ENCODE measurements at places on chromosomes 3 and 15.

- DNase-seq, result no peak
Measured at GRCh38 chr3:125602752-125603649, 7.7 kb upstream of the OSBPL11 start.

GRCh38 chr3:190528706-190529105, 14.8 kb downstream of the IL1RAP start:
- DNase-seq, result peak; percentile 17

DNA sequence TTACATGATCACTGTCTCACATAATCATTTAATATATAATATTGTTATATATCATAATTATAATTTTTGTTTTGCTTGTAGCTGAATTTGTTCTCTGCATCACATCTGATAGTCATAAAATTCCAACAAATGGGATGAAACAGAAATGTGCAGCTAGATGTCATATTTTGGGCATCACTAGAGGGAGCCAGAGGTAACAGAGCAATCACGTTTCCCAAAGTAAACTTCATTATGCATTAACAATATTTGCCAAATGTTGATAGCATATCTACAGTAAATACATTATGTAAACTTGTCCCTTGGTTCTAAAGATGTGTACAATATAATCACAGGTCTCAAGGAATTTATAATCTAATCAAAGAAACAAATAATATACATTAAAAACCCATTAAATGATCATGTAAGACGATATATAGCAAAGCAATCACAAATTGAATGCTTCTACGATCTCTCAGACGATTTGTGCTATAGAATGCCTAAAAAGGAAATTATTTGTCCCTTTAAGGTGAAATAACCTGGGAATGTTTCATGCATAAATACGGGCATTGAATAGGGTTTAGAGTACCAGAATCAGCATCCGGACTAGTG, 234.2 kb upstream of the MCTP2 start:
- peak; percentile 51 for DNase-seq

DNA sequence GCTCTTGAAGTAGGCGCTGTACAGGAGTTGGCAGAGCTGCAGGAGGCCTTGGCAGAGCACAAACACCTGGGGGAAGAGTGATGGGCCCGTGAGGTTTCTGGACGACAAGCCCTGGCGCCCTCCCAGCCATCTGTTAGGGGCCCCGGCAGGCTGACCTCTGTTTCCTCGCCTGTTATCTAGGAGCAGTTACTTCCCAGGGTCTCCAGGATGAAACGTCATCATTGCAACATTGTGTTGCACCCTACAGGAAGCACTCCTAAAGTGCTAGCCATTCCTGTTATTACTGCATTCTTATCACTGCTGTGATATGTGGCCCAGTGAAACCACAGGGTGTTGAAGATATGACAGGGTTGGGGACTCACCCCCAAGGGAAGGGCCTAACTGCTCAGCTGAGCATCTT, 50.2 kb downstream of the SLCO2A1 start:
- DNase-seq, result no peak

- DNase-seq, result no peak
Measured at GRCh38 chr3:57464801-57465200, 79.3 kb downstream of the DNAH12 start.

GRCh38 chr15:62828364-62828763, 214.2 kb upstream of the TPM1 start:
- no peak for DNase-seq

DNA sequence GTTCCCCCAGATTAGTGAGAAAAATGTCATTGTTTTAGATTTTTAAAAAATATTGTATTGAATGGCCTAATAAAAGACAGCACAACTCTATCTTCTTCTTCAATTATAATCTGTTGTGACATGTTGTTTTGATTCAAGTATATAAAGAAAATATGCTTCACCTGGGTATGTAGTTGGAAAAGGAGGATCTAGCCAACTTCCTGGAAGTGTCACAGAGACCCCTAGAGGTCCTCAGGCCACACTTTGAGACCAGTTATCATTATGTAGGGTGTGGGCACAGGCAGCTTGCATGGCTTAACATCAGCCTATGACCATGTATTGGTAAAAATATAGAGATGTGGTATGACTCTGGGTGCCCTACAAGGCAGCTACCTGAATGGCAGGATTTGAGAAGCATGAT, 14.7 kb upstream of the RYR3 start:
- DNase-seq, result no peak
